ENCODE measurements at places on chromosomes 11 and 22.

GRCh38 chr22:46408568-46409506, 73.3 kb downstream of the TRMU start:
- no peak for DNase-seq

GRCh38 chr11:112400476-112401014, 139.9 kb upstream of the PLET1 start:
- no peak for DNase-seq

- DNase-seq = no peak
Measured at GRCh38 chr11:46711303-46711702, 7.7 kb upstream of the F2 start.

DNA sequence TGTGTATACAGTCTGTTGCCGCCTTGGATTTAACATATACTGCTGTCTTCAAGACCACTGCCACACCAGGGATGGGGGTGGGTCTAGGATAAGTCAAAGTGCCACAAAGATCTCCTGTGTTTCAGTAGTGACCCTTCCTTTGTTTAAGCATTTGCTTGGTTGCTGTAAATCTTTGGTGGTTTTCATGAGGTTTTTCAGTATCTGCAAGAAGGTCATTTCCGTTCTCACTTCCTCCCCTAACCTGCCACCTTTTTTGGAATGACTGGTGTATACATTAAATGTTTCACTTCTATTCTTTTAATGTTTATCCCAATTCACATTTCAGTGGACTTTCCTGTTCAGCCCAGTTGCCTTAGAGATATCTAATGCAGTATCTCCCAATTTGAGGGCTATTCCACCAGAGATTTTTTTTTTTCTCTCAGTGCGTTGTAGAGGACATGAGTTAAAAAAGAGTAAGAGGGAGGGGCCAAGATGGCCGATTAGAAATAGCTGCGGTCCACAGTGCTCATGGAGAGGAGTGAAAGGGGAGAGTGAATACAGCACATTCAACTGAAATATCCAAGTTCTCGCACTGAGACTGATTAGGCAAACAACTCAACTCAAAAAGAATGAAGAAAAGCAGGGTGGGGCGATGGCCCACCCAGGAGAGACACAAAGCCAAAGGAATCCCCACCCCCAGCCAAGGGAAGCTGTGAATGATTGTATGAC, 43.2 kb downstream of the USP47 start:
- DNase-seq = no peak

DNA sequence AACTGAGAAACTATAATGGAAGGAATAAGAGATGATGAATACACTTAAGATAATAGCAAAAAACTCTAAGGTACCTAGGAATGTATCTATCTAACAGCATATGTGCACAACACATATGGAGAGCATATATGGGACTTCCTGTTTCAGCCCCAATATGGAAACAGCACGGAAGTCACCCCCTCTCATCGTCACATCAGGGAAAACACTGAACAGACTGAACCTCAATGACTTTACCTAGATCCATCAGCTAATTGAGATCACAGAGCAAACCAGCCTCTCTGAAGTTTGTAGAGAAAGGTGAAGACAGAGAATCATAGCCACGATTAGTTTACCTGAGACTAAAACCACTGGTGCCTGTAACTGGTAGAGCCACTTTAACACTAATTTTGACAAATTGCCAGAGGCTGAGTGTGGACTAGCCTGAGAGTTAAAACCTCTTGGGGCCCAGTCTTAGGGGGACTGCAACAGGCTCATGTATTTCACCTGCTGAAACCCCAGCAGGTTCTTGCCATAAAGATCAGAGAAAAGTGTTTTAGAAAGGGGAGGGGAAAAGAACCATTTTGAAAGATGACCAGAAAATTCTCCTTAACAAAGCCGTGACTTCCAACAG, 722.6 kb downstream of the TBC1D22A start:
- DNase-seq = no peak

- no peak for DNase-seq
Measured at GRCh38 chr22:37019309-37020191, at the start of the genes MPST and TST. MPST (plus strand) TSS chr22:37019742; CDS start chr22:37019837, 95 bp downstream. TST (minus strand) TSS chr22:37019447; CDS start chr22:37018732, 715 bp downstream.

DNA sequence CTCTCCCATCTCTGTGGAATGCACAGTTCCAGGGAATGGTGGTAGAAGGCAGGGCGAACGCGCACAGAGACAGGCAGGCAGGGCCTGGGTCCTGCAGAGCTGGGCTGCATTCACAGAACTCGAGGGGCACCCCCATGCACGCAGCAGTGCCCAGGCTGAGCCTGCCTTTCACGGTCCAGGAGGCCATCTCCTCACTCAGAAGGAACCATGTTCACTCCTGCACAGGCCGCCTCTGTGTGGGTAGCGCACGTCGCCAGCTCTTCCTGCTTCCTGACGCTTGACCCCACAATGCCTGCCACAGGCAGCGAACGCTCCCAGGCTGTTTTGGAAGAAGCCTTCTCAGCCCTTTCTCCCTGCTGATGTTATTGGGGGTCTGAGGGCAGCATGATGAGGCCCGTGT, 98.8 kb upstream of the BID start:
- DNase-seq = no peak

DNA sequence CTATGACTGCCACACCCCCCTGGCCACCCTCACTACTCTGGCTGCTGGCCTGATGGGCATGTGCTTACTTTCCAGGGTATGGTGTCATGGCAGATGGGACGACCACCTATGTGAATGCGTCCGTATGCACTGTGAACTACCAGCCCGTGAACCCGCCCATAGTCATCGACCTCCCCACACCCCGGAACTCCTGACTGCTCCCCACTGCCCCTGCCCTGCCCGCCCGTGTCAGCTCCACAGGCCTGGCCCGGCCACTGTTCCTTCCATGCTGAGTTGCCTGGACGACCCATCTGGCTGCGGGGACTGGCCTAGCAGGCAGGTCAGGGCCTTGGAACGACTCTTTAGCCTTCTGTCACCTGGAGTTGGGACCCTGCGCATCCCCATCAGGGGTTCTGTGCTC, 93.6 kb downstream of the MPPED1 start:
- DNase-seq = no peak

DNA sequence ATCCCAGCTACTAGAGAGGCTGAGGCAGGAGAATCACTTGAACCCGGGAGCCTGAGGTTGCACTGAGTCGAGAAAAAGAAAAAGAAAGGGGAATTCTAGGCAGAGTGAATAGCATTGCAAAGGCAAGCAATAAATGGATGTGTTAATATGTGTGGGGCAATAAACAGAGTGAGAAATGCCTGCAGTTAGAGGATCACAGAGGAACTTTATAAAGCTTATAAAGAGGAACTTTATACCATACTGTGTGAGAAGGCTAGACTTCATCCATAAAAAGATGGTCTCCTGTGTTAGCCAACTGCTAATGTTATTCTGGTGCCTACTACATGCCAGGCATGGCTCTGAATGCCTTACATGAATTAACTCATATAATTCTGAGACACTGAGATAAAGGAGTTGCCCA, 841 bp downstream of the B3GNT6 start:
- no peak for DNase-seq

DNA sequence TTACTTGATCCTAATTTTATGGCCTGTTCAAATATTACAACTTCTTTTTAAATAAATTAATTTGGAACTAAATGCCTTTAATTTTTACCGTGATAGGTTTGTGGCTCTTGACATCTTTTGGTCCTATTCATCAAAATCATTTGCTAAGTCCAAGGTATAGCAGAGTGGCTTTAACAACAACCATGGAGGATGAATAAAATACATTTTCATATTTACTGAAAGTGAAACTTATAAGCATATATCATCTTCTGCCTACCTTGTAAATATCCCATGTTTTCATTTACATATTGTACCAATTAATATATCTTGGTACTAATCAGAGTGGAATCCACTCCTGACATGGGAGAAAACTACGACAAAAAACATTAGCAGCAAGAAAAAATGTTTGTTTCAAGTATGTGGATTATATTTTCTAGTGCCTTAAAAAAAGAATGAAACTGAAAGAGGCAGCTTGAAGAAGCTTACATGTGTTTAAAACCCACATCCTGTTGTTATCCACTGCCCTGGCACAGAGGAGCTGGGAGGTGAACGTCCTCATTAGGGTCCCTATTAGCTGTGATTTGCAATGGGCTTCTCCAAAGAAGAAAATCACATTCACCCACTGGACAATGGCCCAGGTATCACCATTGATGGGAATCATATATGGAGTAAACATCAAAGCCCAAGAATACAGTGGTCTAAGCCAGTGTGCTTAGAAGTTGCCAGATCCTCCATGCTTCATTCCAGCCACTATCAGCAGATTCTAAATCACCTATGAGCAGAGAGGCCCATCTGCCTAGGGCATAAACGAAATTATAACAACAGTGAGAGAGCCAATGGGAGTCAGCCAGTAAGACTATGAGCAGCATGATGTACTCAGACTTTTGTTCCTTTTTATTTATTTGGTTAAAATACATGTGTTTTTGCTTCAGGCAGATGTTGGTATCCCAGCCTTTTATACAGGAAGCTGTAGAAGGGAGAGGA, 84.7 kb downstream of the MAML2 start:
- no peak for DNase-seq

DNA sequence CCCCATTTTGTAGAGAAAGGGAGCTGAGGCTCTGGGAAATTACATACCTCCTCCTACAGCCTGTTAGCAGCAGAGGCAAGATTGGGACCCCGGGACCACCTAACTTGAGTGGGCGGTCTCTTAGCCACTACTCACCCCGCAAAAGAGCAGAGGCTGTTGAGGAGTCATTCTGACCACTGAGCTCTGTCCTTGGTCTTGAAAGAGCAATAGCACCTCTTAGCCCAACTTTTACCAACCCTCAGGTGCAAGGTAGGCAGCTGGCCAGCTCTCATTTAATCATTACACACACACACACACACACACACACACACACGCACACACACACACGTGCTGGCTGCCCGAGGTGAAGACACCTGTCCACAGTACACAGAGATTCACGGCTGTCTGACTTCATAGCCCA, 115.8 kb upstream of the ASPHD2 start:
- DNase-seq = no peak

GRCh38 chr22:38870791-38871359, 1.1 kb downstream of the CBX6 start:
- no peak for DNase-seq

DNA sequence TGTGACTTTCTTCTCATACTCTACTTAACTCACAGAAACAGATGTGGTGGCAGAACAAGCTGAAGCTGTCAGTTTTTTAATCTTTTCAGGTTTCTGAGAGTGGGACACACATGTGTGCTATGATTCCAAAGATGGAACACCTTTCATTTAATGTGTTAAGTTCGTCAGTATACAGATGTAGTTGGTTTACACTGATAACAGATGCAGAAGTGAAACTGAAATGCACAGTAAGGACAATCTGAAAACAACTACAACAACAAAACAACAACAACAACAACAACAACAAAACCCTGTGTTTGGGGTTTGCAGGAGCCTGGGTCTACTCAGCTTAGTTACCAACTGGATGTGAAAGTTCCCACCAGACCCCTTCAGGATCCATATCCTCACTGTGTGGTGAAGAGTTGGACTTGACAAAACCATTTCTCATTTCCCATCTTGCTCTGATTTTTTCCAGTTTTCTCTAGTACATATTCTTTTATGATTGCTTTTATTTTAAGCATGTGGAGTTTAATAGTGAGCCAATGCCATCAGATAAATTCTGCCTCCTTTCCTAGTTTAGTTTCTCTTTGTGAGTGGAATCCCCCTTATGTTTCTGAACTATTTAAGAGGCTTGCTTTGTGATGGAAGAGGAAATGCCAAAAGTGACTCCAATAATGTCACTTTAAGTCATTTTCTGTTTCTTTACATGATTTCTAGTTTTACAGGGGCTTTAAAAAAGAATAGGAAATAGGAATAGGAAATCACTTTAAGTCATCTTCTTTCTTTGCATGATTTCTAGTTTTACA, 47.8 kb downstream of the ARHGAP42 start:
- DNase-seq = no peak

DNA sequence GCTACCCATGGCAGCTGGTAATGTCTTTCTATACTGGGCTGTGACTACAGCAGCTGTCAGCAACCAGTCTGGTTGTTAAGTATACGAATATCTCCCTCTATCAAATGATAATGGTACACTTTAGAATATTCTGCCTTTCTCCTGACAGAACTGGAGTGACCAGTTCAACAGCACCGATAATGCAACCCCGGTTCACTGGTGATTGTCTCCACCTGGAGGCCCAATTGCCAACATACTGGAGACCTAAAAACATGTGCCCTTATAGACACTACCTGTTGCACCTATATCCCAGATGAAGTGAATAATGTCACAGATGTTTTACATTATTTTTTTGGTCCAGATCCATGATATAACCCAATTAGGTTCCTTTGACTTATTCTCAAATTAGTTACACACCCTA, 21.1 kb downstream of the OR5P2 start:
- DNase-seq = no peak

DNA sequence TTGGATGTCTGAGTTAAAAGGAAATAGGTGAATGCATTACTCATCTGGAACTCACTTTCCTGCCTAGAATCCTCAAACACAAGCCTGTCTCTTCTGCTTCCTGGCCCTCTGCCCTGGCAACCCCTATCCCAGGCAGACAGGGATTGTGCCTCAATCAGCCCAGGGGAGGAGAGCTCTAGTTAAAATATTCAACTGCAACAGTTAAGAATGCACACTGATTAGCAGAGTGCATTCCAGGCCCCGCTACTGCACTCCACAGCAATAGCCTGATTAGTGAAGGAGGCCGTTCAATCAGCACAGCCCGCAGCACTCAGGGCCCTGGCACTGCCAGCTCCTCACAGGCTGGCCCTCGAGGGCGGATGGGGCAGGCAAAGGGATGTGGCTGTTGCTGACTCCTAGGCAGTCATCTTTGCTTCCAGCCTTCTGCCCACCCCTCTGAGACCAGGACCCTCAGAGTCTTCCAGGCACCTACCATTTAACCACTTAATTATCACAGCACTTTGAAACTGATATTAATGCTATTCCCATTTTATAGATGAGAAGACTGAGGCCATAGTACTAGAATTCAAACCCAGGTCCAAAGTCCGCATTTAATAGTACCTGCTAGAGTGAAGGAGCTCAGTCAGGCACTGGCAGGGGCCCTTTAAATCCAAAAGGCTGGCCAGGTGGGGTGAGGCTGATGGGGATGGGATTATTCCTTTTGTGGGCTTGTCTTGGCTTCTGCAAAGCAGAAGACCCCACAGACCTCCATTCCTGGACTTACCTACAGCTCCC, 435.3 kb downstream of the SOX6 start:
- DNase-seq = no peak

- DNase-seq = no peak
Measured at GRCh38 chr11:42249956-42250355, 790.5 kb upstream of the LRRC4C start.

- peak; percentile 87 for DNase-seq
Measured at GRCh38 chr22:39316440-39317083, 2.9 kb downstream of the RPL3 start.

GRCh38 chr22:39820256-39820655, 73.3 kb downstream of the ENTHD1 start:
- DNase-seq = peak; percentile 46

Measured in GM04504 (cell line).